HFF-Myc (cell line): ENCODE measurements at places on chromosomes 3 and 15.

DNA sequence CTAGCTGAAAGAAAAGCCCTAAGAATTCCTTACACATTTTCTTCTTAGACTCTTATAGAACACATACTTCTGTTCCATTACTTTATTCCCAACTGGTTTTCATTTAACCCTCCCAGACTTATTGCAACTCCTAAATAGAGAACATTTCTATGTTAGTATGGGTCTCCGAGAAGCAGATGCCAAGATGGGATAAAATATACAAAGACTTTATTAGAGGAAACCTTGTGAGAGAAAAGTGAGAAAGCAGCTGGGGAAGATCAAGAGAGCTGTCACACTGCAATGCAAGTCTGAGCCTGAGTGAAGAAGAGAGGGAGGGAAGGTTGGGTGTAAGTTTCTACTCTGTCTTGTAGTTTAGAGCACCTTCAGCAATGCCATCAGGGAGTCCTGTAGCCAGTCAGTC, 979.3 kb downstream of the IGSF11 start:
- DNase-seq = no peak

GRCh38 chr3:141854599-141854998, 21.8 kb upstream of the ATP1B3 start:
- no peak for DNase-seq

GRCh38 chr15:74773731-74774252, 8.1 kb upstream of the CSK start:
- DNase-seq = no peak

GRCh38 chr15:62165104-62165792, at the start of gene C2CD4B:
TSS of gene C2CD4B (minus strand) at chr15:62165285. CDS start at chr15:62164984, 301 bp downstream.
- DNase-seq = no peak

GRCh38 chr3:169676925-169677537, 13.5 kb upstream of the MECOM start:
- DNase-seq = no peak

- DNase-seq = no peak
Measured at GRCh38 chr3:46406788-46407611, at the start of the genes CCR5AS and CCRL2. TSS of gene CCR5AS (minus strand) at chr3:46407066. TSS of gene CCRL2 (plus strand) at chr3:46407259. CDS start at chr3:46408080, 821 bp downstream.

GRCh38 chr3:127823426-127823857, 1.1 kb upstream of the MGLL start:
- no peak for DNase-seq

DNA sequence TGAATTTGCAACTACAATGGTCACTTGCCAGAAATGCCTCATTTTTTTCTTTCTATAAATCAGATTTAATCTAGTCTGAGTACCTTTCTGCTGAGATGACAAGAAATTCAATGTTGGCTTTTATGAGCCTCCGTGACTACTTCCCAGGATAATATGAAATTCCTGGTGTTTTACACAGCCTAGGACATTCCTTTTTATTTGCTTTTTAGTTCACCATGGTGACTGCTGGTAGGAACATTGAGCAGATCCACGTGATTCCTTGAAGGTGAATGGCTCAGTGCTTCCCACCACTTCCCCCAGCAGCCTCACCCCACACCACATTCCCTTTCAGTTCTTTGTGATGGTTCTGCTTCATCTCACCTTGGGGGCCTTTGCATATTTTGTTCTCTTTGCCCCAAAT, 4.3 kb upstream of the NPTN start:
- no peak for DNase-seq

GRCh38 chr3:47542471-47543173, 29.1 kb upstream of the ELP6 start:
- no peak for DNase-seq

DNA sequence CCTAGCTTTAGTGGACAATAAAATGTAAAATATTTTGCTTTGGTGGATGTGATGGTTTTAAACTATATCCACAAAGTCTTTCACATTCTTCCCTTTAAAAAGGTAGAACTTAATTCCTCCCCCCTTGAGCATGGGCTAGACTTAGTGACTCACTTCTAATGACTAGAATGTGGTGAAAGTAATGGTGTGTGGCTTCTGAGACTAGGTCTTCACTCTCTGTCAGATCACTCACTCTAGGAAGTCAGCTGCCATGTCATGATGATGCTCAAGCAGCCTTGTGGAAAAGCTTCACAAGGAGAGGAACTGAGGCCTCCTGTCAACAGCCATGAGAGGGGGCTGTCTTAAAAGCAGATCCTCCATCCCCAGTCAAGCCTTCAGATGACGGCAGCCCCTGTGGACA, 4.2 kb downstream of the LRRC2 start:
- DNase-seq = no peak

- no peak for DNase-seq
Measured at GRCh38 chr3:183527428-183528379, 27.8 kb downstream of the KLHL6 start.

DNA sequence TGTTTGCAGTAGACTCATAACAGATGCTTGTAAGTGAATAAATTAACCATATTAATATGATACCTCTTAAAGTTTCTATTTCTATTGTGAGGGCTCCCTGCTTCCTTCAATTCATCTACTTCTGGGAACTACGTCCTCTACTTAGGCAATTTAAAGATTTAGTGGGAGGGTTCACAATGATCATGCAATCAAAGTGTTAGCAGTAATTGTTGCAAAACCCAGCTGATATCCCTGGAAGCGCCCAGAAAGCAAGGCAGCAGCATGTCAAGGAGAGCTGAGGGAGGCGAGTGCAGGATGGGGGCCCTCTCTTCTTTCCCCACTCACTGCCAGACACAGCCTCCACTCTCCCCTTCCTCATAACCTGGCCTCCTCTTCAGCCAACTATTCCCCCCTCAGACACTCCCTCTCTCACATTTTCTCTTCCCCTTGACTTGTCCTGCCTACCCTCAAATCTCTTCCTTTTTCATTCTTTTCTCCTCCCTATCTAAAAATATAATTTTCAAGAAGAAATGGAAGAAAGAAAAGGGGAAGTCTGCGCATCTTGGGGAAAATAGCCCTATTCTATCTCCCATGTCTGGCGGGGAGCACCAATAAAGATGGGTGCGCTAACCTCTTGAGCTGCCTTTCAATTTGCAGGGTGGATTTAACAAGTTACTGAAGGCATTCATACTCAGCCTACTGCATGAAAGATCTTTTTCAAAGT, 6.6 kb downstream of the TMEM212 start:
- no peak for DNase-seq

DNA sequence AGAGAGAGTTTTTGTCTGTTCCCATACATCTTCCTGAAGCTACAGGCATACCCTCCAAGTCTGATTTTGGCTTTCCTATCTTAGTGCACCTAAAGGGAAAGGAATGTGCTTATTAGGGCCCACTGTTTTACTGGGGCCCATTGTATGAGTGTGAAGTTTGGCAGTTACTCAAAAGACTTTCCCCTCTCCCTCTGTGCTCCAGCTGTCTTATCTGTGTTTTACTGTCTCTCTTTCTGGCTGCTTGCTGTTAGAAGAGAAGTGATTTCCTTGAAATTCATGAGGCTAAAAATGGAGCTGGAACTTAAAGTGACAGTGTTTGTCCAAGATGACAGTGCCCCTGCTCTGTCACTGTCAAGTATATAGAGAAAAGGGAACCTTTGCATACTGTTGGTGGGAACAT, 436.2 kb downstream of the OCA2 start:
- DNase-seq = no peak

- no peak for DNase-seq
Measured at GRCh38 chr15:98955331-98955730, 52.3 kb downstream of the PGPEP1L start.

- DNase-seq = no peak
Measured at GRCh38 chr15:35963326-35963725, 417.4 kb upstream of the DPH6 start.

GRCh38 chr15:87207990-87208580, 1048.5 kb downstream of the NTRK3 start:
- DNase-seq = peak; percentile 27

- no peak for DNase-seq
Measured at GRCh38 chr3:112376992-112377391, 44.0 kb downstream of the CD200 start.

DNA sequence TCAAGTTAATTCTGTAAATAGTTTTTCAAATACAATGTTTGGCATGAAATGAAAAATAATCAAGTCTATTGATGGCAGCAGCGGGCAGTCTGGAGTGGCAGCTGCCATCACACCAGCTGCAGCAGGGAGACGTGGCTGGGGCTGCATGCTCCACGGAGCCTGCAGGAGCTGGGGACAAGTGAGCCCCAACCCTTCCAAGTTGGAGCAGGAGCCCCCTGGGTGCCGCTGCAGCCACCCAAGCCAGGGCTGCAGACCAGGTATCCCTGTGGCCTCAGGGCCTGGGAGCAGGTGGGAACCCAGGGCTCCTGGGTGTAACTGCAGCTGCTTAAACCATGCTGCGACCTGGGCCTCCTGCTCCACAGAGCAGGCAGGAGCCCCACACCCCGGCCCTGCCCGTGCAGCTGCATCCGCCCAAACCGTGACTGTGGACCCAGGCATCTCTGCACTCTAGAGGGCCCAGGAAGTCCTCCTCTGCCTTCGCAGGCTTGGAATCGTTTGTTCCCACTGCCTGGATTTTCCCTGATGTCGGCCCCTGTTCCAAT, 257.4 kb downstream of the PLOD2 start:
- DNase-seq = no peak

DNA sequence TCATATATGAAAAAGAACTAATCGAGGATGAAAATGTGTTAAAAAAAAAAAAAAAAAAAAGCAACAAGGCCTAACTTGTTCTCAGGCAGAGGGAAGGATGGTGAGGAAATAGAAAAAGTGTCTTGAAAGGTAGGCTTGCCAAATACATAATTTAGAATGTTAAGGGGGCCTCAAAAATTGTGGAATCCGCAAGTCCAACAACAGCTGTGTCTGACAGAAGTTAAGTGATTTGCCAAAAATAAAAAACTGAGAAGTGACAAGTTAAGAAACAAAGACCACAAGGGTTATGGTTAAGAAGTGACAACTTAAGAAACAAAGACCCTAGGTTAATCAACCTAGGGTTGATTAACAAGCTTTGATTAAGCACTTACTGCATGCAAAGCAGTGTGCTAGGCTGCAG, 110.6 kb downstream of the P2RY1 start:
- no peak for DNase-seq

GRCh38 chr3:10330319-10330718, 9.4 kb upstream of the SEC13 start:
- no peak for DNase-seq

DNA sequence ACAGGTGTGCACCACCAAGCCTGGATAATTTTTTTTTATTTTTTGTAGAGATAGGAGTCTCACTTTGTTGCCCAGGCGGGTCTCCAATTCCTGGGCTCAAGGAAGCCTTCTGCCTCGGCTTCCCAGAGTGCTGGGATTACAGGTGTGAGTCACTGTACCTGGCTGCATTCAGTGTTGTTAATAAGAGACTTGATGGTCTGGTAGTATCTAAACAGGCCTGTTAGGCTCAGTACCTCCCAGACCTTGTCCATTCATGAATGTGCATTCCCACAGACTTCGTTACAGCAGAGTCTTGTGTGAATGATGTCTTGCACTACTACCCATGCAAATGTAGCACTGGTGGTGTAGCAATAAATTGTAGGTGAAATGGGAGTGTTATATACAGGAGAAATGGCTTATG, 17.7 kb downstream of the CMTM8 start:
- no peak for DNase-seq

DNA sequence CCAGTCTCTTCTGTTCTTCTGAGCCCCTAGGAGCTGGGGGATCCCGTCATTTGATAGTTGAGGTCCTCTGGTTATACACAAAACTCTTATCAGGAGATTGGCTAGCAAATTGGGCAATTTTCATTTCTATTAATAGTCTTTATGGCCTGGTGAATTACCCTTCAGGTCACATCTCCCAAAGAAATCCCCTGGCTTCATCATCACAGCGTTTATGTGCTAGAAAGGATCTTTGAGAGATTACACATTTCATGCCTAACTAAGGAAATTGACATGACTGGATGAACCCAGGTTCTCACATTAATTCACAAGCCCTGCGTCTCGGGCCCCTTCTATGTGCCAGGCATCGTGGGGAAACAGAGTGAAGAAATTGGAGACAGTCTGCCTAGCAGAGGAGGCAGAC, 227.4 kb upstream of the PROK2 start:
- DNase-seq = no peak

- DNase-seq = no peak
Measured at GRCh38 chr15:29242456-29243242, 27.0 kb downstream of the NSMCE3 start.

DNA sequence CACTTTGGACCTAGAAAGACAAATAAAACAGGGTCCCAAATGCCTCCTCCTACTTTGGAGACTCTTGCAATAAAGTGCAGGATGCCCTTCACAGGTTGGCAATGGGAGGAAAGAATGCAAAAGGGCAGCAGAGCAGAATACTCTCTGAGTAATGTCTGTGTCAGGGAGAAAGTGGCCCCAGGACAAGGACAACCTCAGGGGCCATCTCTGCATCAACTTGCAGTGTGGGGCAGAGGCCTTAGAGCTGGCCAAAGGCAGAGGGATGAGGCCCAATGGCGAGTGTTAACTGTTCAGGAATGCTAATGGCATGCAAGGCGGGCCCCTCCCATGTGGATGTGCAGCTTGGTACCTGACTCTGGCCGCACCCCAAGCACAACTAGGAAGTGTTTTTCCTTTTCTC, 8.4 kb downstream of the UPK1B start:
- no peak for DNase-seq

GRCh38 chr3:114216186-114216970, 21.0 kb downstream of the ZNF80 start:
- DNase-seq = no peak

GRCh38 chr3:138043266-138044029, 33.5 kb downstream of the CLDN18 start:
- DNase-seq = peak; percentile 52

GRCh38 chr15:58046467-58046866, 19.0 kb downstream of the ALDH1A2 start:
- DNase-seq = no peak

GRCh38 chr3:173912126-173912525, 514.6 kb downstream of the NLGN1 start:
- no peak for DNase-seq

- no peak for DNase-seq
Measured at GRCh38 chr15:62389885-62390790, 225.1 kb upstream of the C2CD4B start.

DNA sequence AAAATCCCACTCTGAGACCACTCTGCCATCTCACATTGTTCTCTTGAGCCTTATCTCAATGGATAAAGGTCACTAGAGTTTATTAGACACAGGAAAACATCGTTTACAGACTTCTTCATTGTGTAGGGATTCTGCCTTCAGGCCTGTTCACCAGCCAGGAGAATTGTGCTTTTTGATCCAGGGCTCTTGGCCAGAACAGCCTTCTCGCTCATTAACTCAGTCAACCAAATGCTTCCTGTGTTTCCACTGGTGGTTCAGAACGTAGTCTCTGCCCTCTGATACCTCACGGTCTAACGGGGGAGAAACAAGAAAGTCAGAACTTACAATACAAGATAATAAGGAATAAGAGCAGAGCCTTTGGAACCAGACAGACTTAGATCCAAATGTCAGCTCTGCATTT, 54.2 kb upstream of the TSEN2 start:
- no peak for DNase-seq

- DNase-seq = no peak
Measured at GRCh38 chr3:128546646-128547045, 53.6 kb upstream of the GATA2 start.

GRCh38 chr3:177251755-177252154, 54.5 kb upstream of the TBL1XR1 start:
- DNase-seq = no peak
